CD14-positive monocyte (primary cell): ENCODE measurements at places on chromosomes 3 and 15.

DNA sequence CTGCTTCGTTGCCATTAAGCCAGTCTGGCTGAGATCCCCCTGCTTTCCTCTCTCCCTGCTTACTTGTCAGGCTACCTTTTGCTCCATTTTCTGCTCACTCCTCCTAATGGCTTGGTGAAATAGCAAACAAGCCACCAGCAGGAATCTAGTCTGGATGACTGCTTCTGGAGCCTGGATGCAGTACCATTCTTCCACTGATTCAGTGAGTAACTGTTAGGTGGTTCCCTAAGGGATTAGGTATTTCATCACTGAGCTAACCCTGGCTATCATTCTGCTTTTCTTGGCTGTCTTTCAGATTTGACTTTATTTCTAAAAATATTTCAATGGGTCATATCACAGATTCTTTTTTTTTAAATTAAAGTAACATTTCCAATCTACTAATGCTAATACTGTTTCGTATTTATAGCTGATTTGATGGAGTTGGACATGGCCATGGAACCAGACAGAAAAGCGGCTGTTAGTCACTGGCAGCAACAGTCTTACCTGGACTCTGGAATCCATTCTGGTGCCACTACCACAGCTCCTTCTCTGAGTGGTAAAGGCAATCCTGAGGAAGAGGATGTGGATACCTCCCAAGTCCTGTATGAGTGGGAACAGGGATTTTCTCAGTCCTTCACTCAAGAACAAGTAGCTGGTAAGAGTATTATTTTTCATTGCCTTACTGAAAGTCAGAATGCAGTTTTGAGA is 25.0 kb downstream of the CTNNB1 start:
- no peak for DNase-seq

GRCh38 chr3:169527507-169527906 is 136.0 kb downstream of the MECOM start:
- no peak for DNase-seq

GRCh38 chr15:72463702-72464101 is 10.4 kb upstream of the ARIH1 start:
- no peak for DNase-seq

- DNase-seq, result no peak
Observed at GRCh38 chr3:123834631-123835030, 49.5 kb downstream of the MYLK start.

DNA sequence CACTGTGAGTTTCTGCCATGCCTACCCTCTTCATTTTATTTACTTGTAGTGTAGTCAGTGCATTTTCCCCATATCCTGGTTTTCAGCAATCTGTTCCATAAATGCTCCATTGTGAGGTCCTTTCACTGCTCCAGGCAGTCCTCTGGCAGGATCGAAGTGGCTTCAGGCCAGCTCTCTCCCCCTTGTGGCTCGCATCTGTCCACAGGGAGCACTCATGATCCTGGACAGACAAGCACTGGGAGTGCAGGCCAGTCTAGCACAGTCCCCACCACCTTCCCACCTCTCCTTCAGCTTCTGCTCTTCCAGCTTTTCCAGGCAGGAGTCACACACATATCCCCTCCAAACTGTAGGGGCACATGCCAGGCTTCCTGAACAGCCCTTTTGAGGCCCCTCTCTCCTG is 173.6 kb downstream of the PPM1L start:
- DNase-seq, result no peak

GRCh38 chr3:141114179-141114745 is 63.1 kb downstream of the SPSB4 start:
- no peak for DNase-seq

DNA sequence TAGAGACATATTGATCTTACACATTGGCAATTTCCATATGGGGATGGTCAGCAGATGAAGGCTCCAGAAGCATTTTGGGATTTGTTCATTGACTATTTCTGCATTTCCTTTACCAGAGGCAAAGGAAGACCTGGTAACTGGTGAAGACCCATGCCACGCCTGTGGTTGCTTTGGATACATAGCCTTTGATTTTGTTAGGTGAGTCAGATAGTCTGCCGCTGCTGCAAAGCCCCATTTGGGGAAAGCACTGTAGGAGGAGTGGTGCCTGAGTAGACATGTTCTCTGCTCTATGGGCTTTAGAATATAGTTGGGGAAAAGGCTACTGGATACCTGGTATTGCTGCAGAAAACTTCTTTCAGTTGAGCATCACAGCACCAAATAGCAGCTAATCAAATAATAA is 56.8 kb downstream of the TFG start:
- DNase-seq, result no peak

DNA sequence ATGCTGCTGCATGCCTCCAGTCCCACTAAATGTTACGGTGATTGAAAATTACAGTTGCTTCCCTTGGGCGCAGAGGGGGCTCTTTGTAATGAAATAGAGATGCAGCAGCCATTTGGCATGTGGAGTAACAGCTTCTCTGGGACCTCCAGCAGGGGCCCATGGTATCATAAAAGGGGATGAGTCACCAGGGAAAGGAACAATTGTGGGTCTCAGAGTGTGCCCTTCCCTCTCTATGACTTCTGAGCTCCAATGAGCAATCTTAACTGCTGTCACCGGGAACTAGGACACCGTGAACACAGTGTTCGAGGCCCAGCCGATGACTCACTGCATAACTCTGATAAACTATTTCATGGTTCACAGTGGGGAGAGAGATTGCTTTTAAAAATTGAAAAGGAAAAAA is 164.8 kb upstream of the NUDT16 start:
- no peak for DNase-seq

DNA sequence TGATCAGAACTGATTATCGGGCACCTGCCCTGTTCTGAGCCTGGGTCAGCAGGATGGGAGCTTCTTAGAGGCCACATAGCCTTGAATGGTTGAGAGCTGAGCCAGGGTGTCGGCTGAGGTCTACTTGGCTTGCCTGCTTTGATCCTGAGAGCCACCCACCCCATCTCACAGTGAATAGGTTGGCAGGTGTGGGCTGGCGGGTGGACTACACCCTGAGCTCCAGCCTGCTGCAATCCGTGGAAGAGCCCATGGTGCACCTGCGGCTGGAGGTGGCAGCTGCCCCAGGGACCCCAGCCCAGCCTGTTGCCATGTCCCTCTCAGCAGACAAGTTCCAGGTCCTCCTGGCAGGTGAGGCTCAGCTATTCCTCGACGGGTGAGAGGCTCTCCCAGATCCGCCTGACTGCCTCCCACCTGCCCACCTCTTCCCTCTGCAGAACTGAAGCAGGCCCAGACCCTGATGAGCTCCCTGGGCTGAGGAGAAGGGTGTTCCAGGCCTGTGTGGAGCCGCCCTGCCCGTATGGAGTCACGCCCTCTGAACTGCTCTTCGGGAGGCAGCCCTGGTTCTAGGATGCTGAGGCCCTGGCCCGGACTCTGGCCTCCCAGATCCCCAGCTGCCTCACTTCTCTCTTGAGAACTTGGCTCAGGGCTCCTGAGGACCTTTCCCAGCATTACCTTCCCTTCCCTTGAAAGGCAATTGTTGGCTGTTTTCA is 3.8 kb downstream of the COMMD4 start:
- no peak for DNase-seq

DNA sequence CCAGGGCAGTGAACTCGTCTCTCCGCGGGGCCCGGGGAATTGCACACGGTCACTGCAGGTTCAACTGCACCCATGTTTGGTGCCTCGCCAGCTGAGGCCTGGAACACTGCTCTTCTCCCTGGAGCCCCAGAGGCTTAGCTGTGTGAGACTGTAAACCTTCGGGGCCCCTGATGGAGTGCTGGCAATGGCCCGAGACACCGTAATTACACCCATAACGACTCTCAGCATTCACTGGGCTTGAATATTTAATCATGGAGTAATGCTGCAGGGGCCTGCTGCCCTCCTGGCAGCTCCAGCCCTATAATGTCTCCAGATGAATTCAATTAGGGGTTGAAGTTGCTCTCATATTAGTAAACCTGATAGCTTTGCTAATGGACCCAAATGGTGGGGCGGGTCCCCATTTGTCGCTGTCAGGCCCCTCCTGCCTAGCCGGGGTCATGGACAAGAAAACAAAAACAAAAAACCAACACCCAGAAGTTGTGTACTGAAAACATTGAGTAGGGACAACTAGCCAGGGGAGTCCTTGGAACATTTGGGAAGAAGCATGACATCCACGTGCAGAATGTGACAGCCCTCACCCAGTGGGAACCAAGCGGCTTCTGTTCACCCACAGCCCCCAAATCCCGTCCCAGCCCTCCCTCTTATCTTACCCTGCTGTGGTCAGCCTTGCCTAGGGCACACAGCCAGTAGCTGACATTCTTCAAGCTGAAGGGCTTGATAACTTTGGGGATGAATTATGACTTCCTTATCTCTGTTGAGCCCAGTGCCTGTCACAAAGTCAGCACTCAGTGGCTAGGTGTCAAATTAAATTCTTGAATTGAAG is 74.3 kb upstream of the SCN5A start:
- no peak for DNase-seq

GRCh38 chr15:56496635-56497034 is 31.7 kb upstream of the MNS1 start:
- DNase-seq, result peak; percentile 6

- peak; percentile 97 for DNase-seq
Observed at GRCh38 chr3:167521006-167521355, 47.1 kb upstream of the SERPINI2 start.

GRCh38 chr15:58139276-58139988 is 1.3 kb downstream of the AQP9 start:
- DNase-seq, result no peak

GRCh38 chr3:5053021-5053831 is 68.9 kb upstream of the ARL8B start:
- peak; percentile 21 for DNase-seq

DNA sequence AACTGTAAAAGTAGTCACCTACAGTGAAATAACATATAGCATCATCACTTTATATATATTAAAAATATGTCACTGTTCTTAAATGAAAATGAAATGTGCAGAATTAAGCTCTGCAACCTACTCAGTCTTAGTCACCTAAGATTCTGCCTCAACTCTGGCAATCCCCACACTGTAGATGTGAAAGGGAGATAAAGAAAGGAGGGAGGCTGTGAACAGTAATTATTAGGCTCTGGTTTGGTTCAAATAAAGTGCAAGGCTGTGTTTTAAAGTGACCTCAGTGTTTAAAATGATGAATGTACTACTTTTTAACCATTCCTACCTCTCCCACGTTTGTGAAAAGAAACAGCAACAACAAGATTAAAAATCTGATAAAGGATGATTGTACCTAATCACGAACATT is 72.2 kb downstream of the ATP8B4 start:
- DNase-seq, result no peak

- peak; percentile 39 for DNase-seq
Observed at GRCh38 chr15:77907824-77908751, 169.4 kb downstream of the TBC1D2B start.

DNA sequence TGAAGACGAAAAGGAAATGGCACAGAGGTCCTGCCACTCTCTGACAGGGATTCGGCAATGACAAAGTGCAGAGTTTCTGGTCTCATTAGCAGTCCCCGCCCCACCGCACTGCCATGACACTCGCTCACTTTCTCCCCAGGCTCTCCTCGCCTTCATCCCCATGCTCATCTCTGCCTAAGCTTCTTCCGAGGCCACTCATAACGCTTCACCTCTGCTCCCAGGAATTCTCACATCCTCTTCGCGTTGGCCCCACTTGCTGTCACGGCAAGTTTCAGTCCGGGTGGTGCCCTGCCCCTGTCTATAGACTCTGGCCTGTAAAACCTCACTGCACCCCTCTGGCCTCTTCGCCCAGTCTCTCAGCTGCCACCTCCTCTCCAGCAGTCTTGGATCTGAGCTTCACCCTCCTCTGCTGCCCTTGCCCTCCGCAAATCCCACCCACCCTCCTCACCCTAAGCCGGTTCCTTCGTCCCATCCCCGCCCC is 654 bp downstream of the RUBCN start:
- DNase-seq, result no peak

- no peak for DNase-seq
Observed at GRCh38 chr3:57627976-57628375, 30.8 kb upstream of the ARF4 start.
